Keratinocyte (primary cell): ENCODE measurements at places on chromosomes 12 and 14. TPM values are rescaled to one million over a fixed set of nuclear protein-coding genes. Genes with fewer than 3 reads are reported as not detected.

- no peak for DNase-seq
Observed at GRCh38 chr12:32482226-32482625, 82.9 kb downstream of the FGD4 start.

GRCh38 chr12:90233168-90234100 is 524.8 kb upstream of the ATP2B1 start:
- no peak for DNase-seq

DNA sequence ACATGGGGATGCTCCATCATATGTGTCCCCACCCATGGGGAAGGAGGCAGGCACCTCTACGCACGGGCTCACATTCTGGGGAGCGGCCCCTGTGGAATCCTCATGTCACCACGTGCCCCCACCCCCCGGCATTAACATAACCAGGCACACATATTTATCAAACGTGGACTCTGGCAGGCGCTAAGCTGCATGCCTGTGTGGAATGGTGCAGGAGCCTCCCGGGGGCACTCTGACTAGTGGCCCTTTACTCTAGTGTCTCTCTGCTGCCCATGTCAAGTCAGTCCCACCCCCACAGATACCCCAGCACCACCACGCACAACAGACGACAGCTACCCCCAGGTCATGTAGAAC is 66.1 kb downstream of the CCDC88C start:
- no peak for DNase-seq

DNA sequence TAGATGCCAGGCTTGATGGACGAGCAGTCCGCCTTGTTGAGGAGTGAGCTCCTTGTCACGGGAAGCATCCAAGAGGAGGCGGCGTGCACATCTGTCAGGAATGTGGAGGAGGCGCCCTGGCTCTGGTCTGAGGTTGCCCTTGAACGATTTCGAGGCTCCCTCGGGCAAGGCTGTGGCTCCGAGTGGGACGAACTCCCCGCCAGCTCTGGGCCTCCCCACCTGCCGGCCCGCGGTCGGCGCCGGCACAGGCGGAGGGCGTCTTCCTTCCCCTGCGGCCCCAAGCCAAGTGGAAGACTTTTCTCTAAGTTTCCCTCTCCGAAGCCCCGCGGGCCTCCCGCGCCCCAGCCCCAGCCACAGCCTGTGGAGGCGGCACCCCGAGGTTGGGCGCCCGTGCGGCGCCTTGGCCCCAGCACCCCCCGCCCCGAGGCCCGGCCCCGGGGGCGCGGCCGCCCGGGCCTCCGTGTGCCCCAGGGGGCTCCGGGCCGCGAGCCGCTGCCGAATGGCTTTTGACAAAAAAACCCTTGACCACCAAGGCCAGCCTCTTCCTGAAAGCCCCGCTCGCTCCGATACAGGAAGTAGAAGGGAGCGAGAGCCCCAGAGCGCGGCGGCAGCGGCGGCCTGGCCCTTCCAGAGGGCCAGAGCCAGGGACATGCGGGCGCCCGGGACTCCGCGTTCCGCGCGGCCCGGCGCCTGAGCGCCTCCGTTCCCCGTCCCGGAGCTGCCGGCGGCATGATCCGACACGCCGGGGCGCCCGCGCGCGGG is at the start of gene RIN3:
Gene RIN3 (plus strand): TSS at position 578 of the 762 bp plus-strand sequence. CDS start 152 bp downstream, at position 730.
- DNase-seq = no peak

- no peak for DNase-seq
Observed at GRCh38 chr12:44874981-44875416, 1.1 kb downstream of the NELL2 start.

GRCh38 chr12:93098077-93098476 is 169.0 kb upstream of the EEA1 start:
- peak; percentile 33 for DNase-seq

GRCh38 chr12:60078026-60078425 is 482.2 kb downstream of the SLC16A7 start:
- no peak for DNase-seq

DNA sequence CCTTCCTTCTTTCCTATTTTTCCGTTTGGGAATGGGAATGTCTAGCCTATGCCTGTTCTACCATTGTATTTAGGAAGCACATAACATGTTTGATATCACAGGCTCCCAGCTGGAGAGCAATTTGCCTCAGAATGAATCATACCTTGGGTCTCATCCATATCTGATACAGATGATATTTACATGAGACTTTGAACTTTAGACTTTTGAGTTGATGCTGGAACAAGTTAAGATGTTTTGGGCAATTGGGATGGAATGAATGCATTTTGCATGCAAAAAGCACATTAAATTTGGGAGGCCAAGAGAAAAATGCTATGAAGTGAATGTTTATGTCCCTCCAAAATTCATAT is 61.9 kb upstream of the BEGAIN start:
- no peak for DNase-seq

DNA sequence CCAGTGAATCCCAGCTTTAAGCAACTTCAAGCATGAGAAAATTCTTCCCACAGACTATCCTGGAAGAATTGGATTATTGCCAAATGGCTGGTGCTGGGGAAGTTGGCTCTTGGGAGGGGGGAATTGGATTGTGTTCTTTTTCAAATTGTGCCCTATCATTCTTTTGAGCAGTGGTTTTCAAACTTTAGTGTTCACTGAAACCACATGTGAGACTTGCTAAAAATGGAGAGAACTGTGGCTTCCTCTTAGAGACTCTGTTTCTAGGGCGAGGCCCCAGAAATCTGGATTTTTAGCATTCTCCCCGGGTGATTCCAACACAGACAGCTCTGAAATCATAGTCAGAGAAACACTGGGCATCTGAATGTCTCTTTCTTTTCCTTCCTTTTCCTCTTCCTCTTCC is 14.3 kb upstream of the OTUB2 start:
- DNase-seq = no peak

DNA sequence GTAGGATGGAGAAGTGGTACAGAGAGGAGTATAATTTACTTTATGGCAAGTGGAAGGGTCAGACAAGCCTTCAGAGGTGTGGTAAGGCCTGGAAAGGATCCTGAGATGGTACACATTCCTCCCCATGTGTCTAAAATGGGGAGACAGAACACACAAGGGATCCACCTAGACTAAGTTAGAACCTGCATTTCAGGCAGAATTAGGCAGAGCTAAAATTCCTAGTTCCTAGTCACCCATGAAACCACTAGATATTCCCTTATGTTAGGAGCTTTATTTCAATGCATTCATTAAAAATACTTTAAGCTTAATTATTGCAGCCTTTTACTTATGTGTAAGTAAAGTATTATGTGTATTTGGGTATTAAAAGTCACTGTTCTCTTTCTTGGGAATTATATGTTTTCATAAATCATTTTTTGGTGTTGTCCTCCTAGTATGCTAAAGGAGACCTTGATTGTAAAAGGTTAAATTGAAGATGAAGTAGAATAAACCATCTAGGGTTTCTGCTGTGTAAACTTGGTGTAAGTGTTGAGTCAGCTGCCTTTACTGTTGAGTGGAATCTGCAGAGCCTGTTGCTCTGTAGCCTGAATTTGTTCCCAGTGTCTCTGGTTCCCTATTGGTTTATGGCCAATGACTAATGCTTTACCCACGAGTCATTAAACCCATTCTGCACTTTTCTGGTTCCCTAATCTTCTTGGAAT is 423.2 kb downstream of the ATP23 start:
- peak; percentile 36 for DNase-seq

GRCh38 chr14:100651999-100652508 is 64.8 kb upstream of the BEGAIN start:
- no peak for DNase-seq

Gene ZNF740
- 6.5 to 11.8 TPM (median 10.3 TPM) in 3 replicates for polyA plus RNA-seq

Gene NTF3
- not detected in 3 replicates for polyA plus RNA-seq

Gene TMTC3
- 25.8 to 35.1 TPM (median 29.0 TPM) in 3 replicates for polyA plus RNA-seq
